Neural progenitor cell (in vitro differentiated cells): ENCODE measurements at places on chromosomes 1 and 21. TPM values are rescaled to one million over a fixed set of nuclear protein-coding genes. Genes with fewer than 3 reads are reported as not detected.

DNA sequence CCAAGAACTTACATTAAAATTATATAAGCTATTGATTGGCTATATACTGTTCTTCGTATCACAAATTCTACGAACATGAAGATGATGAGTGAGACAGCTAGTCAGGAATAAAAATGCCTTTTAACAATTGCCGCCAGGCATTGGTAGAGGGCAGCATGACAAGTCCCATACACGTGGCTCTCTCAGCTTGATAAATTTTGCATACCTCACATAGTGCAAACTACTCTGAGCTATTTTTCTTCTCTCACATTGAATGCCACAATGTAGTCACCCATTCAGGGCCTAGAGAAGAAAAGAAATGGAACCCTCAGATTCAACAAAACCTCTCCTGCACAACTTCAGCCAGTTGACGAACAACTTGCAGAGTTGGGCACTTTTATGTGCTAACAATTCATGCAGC, 27.0 kb upstream of the FMO2 start:
- no peak for DNase-seq

LMOD1 gene
- total RNA-seq, result 0.37 and 1.2 TPM in 2 replicates

- peak; percentile 58 for DNase-seq
Measured at GRCh38 chr1:156608981-156609380, 7.7 kb upstream of the GPATCH4 start.

AMY1B gene
- not detected in 2 replicates for total RNA-seq

DNA sequence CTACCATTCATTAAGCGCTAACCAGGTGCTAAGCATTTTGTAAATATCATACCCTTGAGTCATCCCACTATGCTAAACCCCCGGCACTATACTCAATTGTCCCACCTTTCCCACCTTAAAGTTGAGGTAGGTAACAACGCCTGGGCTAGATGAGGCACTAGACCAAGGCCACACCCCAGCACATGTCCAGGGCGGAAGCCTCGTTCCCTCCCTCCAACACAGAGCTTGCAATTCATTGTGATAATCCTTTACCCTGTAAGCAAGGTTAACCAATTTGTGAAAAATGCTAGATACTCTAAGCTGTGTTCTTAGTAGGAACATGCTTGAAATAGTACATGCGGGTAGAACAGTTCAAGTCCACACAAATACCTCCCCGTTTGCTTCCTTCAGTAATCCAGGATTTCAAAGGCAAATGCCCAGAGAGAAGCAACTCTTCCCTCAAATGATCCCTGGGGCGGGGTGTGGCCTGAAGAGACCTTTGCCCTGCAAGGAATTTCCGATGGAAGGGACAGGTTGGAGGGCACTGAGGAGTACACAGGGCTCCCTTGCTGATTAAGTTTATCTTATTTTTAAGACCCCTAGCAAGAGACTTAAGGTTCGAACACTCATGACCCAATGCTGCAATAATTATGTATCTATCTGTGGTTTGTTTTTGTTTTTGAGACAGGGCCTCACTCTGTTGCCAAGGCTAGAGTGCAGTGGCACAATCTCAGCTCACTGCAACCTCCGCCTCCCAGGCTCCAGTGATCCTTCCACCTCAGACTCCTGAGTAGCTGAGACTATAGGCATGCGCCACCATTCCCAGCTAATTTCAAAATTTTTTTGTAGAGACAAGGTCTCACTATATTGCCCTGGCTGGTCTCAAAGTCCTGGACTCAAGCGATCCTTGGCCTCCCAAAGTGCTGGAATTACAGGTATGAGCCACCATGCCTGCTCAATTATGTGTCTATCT, 2.6 kb downstream of the RSPH1 start:
- DNase-seq, result no peak

TMPRSS15 gene
- total RNA-seq, result not detected in 2 replicates

DNA sequence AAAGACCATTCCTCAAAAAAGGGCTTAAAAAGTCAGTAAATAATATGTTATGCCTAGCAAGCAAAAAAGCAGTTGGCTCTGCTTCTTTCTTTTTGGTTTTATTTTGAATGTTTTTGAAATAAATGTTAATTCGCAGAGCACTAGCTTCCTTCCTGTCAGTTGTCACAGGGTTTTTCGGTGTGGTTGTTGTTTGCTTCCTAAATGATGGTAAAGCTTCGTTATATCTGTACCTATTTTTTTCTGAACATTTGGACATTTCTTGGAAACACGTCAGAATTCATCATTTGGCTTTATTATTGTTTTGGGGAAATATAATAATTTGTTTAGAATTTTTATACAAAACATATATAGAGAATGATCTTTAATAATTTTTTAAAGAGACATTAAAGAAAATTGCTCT, 351.9 kb upstream of the SGIP1 start:
- no peak for DNase-seq

PFDN2 gene
- total RNA-seq, result 57.6 and 74.1 TPM in 2 replicates

DNA sequence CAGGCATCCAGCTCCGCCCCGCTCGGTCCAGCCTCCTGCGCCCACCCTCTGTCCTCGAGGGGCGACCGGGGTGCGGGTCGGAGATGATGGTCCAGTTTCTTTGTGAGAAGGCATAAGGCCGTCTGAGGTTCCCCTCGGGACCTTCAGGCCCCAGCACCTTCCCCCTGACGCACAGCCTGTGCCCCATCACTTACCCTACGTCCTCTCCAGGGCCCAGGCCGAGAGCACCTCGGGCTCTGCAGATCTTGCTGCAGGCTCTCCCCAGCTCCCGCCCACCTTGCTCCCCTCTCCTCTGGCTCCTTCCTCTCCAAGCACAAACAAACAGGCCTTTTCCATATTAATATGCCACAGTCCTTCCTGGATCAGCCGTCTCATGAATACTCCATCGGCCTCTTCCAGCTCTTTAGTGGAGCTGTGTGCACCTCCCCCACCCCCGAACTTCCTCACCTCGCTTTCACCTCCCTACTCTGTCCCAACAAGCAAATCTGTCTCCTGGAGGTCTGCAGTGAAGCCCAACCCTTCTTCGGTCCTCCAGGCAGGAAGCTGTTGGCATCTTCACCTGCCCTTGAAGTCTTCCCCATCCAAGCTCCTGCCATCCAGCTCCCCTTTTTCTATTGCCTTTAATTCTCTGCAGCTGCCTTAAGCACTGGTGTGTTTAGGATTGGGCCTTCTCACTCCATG, 448 bp upstream of the COL9A2 start:
- DNase-seq, result peak; percentile 16
